GM04504 (cell line): ENCODE measurements at places on chromosomes 12 and 14.

- DNase-seq: peak; percentile 87
Observed at GRCh38 chr14:31435276-31435675, 14.9 kb upstream of the HEATR5A start.

DNA sequence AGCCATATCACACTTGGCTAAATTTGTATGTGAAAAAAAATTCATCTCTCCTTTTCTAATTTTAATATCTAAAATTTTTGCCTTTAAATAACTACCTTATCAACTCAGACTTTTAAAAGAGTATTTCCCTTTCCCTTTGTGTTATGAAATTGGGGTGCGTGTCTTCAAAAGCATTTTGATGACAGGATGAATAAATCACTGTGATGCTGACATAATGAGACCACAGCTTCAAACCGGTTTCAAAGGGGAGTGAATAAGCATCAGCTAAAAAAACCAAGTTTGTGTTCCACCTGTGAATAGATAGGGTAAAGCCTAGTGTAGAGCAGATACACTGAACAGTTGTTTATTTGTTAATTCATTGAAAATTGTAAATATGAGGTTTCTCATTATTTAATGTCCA lies 85.0 kb downstream of the LGR5 start:
- DNase-seq: no peak

DNA sequence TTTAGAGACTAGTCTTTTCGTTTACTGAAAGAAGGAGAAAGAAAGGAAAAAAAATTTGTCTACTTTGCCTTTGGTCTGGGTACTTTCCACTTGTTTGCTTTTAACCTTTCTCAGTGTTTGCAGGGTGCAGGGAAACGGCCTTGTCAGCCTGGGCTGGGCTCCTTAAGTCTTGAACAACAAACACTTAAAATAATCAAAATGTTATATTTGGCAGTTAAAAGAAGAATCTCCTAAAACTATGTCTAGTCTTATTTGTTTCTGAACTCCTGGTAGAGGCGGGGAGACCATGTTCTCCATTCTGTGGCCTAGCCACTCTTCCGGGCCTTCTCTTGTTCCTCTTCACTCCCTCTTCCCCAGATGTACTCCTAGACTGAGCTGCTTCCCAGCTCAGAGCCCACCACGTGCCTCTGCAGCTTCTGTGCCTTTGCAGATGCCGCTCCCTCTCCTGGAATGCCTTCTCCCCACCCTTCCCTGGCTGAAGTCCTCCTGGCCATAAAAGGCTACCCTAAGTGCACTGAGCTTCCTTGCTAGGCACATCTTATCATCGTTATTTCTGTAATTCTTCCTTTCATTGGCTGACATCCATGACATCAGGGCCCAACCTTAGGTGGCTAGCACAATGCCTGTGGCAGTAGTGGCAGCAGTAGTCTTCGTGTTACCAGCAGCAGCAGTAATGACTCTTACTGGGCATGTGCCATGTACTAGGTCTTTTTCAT lies 432.9 kb downstream of the ZFP36L1 start:
- no peak for DNase-seq

GRCh38 chr14:85580536-85581140 lies 50.7 kb downstream of the FLRT2 start:
- no peak for DNase-seq

DNA sequence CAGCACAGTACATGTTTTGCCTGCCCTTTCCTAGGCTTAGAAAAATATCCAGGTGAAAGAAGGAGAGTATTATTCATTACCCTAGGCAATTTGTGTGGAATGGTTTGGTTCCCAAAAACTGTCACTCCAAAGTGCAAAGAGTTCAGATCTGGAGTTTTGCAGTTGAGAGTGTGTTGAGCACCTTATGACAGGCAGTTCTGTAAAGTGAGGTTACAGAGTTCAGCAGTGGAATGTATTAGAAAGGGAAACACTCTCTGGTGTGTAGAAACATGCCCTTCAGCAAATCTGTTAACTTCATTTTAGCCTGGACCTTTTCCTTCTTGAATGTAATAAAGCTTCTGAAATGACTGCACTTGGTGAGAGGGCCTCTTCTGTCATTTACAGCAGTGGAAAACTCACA lies 154.0 kb upstream of the SSTR1 start:
- no peak for DNase-seq

DNA sequence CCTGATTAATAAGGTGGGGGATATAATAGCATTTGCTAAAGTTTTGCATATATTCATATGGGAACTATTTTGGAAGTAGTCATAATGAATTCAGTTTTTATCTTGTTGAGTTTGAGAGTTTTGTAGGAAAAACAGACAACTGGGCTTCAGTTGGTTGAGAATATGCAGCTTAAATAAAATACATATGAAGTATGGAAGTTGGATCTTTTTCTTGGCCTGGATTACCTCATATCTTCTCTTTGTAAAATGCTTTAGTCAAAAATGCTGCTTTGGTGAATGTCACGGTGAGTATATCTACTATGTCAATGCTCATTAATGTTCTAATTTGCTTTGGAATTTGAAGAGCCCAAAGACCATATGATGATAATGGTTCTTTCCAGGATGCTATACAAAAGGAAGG lies 552.2 kb upstream of the LMO3 start:
- DNase-seq: no peak

GRCh38 chr14:33563191-33563900 lies 387.5 kb downstream of the EGLN3 start:
- no peak for DNase-seq

DNA sequence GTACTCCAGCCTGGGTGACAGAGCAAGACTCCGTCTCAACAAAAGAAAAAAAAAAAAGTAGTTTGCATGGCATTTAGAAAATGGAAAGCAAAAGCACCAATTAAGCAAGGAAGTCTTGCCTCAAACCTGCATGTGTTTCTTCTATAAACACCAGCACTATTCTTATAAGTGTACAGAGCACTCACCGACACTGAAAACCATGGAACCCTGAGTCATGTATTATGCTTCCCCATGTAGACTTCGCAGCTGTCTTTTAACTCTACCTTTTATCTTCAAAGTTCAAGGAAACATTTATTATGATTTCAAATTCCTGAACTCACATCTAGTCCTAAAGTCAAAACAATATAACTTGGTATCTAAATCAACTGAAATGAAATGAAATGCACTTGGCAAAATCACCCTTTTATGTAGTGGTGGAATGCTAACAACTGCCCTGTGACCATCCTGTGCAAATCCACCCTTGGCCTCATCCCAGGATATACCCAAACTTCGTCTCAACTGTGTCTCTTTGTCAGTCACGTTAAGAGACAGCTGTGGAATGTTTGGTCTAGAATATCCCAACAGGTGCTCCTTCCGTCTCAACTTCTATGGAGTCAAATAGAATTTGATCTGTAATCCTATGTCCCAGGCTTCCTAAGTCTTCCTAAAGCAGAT lies 4.8 kb downstream of the BCAT1 start:
- DNase-seq: no peak

- DNase-seq: no peak
Observed at GRCh38 chr14:54535126-54535525, 25.4 kb downstream of the CGRRF1 start.

DNA sequence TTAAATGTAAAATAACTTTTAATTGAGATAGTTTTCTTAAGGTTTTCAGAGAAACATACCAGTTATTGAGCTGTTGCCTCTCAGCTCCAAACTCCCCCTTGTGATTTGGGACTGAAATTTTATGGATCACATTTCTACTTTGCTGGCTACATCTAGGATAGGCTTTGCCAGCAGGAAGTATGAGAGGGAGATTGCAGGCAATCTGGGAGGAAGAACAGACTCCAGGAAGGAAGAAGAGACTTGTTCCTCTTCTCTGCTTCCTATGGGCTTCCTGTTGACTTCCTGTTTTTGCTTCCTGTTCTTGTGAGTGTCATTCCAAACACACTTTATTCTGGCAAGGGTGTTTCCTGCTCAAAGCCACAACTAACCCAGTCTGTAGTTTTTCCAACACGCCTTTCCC lies 312.9 kb downstream of the ITPR2 start:
- no peak for DNase-seq

DNA sequence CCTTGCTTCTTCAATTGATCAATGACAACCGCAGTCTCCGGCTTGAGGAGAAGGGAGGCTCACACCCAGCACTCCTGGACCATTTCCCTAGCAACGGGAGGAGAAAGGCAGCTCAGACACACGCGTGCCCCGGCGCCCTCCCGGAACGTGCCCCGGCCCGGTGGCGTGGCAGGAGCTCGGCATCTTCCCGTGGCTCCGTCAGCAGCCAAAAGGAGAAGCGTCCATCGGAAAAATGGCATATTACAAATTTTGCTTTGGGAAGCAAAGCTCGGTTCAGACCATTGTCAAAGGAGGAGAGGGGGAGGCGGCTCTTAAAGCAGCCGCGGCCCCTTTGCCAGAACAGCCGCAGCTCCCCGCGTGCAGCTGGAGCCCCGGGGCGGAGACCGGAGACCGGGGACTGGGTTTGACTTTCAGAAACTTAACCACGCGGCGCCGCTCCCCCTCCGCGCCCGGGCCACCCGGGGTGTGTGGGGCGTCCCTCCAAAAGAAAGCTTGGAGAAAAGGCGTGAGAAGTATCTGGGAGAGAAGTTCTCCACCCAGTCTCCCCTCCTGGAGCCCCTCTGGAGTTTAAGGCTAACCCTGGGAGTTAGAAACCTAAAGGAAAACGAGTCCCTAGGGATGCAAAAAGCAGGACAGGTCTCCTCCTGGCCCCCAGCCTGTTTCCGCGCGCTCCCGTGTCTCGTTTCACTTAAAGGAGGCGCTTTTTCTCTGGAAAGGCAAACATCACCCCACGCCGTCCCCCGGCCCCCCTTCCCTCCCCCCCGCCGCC lies 545 bp downstream of the PPFIA2 start:
- DNase-seq: no peak

DNA sequence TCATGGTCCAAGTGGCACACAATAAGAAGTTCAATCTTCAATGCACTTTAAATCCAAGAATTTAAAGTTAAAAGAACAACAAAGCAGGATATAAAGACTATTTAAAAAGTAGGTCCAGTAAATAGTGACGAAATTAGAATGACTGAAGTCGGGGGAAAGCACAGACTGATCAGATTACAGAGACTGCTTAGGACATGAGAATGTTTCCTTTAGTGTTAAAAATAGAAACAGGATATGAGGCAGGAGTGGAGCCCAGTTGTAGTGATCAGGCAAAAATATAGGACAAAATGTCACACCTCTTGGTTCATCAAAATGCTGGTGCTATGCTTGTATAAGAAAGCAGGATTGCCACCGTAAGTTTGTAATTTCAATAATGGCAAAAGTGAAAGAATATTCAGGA lies 52.2 kb upstream of the CD163 start:
- DNase-seq: peak; percentile 36

DNA sequence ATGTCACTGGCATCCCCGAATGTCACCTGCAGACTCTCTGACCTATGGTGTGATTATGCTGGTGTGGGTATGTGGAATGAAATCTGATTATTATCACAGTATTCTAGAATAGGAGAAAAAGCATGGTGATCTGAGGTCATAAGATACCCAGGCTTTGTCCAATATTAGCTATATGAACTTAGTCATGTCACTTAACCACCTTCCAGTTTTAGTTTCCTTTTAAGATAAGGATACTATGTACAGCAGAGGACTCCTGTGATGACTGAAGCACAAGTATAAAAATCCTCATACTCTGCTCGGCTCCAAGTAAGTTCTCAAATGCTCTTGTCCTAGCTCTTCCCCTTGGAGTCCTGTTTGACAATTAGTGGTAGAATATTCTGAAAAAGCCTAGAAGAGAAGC lies 2.8 kb downstream of the GNS start:
- DNase-seq: no peak

- DNase-seq: no peak
Observed at GRCh38 chr14:104738375-104739019, 14.4 kb upstream of the SIVA1 start.

GRCh38 chr14:75144944-75145343 lies 18.1 kb upstream of the NEK9 start:
- DNase-seq: no peak

- DNase-seq: no peak
Observed at GRCh38 chr12:62693376-62694050, 226.9 kb downstream of the MON2 start.
